Activated CD4-positive, CD25-positive, alpha-beta regulatory T cell treated with anti-CD3 and anti-CD28 coated beads, Interleukin-2, amount 50 U/mL, for 24 hours (primary cell): ENCODE measurements at places on chromosomes 6 and 20.

- peak; percentile 19 for ATAC-seq
These were observed 105.5 kb upstream of the BACH2 start for GRCh38 chr6:90401933-90402830.

- ATAC-seq, result no peak
These were observed 27.1 kb downstream of the TOP1 start for GRCh38 chr20:41055679-41056078.

DNA sequence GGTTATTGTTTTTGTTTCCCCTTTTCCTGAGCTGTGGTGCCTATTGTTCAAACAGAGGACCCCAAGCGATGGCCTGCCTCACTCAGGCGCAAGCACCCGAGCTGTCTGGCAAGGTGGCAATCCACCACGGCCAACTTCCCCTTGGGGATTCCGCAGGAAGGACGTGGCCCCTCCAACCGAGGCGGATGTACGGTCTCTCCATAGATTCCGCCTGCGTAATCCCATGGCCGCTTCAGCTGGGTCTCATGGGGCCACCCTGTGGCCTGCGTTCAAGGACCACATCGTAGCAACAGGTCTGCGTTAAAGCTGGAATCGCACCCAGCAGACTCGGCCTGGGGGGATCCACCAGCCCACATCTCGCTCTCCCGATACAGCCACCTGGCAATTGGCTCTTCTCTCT is 79.9 kb downstream of the CEBPB start:
- ATAC-seq, result no peak

GRCh38 chr6:65182681-65183080 is 524.3 kb downstream of the EYS start:
- no peak for ATAC-seq

DNA sequence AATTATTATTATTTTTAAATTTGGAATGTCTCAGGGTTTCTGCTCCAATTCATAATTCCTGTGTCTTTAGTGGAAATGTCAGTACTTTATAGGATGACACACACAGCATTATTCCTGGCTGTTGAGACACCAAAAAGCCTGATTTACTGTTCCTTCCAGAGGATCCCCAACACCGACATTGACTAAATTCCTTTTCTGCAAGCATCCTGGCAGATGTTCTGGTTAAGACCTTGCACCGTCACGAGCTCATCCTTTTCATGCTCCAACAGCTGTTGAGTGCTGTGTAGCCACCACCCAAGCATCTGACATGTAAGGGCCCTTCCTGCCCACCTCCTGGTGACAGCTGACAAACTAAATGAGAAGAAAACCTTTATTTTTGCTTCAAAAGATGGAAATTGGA is 284.3 kb upstream of the SULF2 start:
- no peak for ATAC-seq

GRCh38 chr6:79404677-79405076 is 132.6 kb downstream of the LCA5 start:
- ATAC-seq, result no peak

- ATAC-seq, result no peak
These were observed 812 bp downstream of the MYMX start for GRCh38 chr6:44217332-44218143.

- no peak for ATAC-seq
These were observed 89.5 kb upstream of the TBX18 start for GRCh38 chr6:84853901-84854300.

DNA sequence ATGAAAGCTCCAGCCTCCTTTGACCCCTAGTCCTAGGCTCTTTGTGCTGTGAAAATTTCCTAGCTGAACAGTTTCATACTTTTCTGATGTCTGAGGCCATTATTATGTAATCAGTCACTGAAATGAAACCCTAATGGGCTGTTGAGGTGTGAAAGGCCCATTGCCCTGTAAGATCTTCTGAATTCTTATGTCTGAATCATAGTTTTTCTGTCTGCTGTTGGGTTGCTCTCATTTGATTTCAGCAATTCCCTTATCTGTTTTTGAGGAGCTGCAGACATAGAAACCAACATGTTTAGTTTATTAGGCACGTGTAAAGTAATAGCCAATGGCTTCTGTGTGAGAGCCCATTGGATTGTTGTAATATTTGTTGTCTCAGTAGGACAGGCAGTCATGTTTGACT is 118.1 kb downstream of the EYA4 start:
- no peak for ATAC-seq

- ATAC-seq, result no peak
These were observed 126.6 kb downstream of the MTFR2 start for GRCh38 chr6:136123468-136123867.

DNA sequence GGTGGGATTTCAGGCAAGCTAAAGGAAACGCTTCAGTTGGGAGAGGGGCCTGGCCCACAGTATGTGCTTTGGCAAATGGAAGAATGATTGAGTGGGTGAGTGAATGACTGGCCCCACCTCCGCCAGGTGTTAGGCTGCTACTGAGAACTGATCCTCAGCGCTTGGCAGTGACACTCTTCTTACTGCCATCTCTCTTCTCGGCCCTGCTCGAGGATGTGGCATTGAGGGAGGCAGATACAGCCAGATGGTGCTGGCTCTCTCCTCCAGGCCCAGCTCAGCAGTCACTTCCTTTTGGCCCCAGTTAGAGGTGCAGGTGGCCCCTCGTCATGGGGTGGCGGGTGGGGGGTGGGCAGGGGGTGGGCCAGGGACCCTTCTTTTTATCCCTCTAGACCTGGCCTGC is 38.9 kb upstream of the KCNK5 start:
- ATAC-seq, result no peak

- ATAC-seq, result no peak
These were observed 143.3 kb upstream of the PREP start for GRCh38 chr6:105545947-105546731.

DNA sequence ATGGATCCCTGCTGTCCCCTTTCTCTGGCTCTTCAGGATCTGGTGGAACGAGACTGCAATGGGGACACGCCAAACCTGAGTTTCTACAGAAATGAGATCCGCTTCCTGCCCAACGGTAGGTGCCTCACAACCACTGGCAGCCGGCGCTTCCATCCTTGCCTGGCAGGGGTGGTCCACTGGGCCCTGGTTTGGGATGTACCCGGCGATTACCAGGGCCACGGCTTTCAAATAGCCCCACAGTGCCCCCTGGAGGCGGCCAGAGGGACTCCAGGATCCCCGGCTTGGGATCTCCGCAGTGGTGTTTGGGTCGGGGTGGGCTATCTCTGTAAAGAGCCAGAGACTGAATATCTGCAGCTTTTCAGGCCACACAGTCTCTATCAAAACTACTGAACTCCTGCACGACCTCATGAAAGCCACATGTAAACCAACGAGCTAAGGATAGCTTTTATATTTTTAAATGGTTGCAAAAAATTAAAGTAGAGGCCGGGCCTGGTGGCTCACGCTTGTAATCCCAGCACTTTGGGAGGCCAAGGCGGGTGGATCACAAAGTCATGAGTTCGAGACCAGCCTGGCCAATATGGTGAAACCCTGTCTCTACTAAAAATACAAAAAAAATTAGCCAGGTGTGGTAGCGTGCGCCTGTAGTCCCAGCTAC is 3.7 kb downstream of the OGFR start:
- ATAC-seq, result peak; percentile 56

DNA sequence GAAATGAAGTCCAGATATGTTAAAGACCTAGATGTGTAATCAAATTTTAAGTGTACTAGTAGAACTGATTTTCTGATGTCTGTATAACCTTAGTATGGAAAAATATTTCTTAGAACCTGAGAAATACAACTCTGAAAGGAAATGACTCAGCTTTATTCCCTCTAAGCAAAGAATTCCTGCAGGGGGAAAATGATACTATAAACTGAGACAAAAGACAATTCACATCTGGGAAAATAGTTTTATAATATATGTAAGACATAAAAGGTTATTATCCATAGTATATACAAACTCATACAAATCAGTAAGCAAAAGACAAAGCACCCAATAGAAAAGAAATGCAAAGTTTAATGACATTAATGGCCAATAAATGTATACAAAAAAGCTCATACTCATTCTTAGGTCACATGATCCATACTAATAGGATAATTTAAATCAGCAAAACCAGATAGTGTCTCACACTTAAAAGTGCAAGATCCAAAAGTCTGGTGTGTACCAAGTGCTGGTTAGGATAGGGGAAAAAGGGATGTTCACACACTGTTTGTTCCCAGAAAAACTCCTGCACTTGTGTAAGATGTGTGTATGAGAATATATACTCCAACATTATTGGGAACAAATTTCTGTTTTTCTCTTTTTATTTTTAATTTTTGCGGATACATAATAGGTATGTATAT is 22.6 kb downstream of the RNF217 start:
- ATAC-seq, result no peak

DNA sequence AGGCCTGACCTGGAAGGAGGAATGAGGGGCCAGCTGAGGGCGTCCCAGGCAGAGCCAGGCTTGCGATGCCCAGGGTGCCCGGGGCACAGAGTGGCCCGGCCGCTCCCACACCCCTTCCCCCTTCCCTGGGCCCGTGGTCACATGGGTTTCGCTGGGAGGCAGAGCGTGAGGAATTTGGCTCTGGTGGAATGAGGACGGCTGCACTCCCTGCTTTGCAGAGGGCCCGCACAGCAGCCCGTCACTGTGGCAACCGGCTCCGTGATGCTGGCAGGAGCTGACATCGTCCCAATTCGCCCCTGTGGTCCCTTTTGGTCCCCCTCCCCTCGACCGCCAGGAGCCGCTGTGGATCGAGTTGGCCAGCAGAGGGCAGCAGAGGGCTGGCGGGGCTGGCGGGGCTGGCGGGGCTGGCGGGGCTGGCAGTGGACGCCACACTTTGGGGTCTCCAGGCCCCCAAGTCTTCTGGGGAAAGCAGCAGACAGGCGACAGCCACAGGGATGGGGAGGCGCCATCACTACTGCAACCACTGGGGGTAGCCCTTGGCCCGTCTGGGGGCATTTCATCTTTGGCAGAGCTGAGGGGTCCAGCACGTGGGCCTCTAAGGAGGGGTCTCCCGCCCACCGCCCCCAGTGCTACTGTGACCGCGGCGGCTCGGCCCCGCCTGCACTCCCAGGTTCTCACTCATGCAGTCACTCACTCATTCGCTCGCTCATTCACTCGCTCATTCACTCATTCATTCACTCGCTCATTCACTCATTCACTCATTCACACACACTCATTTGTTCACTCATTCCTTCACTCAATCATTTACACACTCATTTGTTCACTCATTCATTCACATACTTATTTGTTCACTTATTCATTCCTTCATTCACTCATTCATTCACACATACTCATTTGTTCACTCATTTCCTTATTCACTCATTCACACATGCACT is 49.7 kb upstream of the BHLHE23 start:
- ATAC-seq, result peak; percentile 41

DNA sequence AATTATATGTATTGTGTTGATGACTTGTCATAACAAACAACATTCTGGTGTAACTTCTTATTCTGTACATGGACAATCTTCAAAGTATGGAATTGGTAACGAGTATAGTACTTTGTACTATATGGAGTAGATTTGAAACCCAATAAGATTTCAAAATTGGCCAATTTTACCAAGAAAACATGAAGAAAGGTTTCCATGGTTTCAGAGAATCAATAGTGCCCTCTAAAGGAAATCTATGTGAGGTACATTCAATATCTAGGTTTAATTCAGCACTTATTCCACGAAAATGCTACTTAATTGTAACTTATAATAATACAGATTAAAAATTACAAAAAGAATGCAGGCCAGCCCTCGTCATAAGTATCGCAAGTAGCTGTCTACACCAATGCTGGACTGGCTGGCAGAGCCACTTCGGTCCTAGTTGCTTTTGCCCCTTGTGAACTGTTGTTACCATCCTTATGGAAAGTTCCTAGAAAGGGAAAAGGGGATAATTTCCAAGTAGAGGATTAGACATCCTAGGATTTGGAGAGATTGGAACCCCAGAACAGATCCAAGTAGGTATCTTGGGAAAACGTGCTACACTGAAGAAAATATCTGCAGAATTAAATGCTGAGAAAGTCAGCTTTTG is 70.9 kb downstream of the LCA5 start:
- ATAC-seq, result no peak

DNA sequence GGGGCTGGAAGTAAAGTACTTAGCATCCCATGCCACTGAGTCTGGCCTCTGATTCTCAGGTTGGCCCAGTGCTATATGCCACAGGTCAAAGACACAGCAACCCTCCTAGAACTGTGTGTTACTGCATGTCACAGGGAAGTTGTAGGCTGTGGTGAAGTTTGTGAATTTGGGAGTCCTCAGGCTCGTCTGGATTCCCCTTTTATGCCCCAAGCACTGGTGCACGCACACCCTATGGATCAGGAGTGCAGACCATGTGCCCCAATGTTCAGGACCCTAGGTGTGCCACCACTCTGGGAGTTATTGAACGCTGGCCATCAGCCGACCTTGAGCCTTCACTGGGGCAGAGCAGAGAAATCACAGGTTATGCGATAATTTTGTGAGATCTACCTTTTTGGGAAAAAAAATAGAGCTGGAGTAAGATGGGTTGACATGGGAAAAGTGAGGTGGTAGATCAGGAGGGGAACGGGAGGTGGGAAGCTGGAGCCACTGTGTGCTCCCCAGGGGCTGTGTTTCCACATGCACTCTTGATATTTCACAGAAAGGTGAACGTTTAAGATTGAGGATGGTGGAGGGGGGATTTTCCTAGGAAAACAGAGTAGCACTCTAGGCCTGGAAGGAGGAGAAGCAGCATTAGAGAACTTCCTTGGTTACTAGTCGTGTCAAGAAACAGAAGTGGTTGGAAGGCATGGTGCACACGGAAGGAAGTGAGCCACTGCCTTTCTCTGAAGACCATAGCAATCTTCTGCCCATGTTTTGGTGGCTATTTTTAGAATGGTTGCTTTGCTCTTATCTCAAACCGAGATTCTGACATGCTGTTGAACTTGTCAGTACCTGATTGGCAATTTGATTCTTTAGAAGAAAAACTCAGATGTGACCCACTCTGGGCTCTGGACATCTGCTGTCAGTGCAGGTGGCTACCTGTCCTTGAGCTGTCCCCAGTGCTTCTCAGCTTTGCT is 44.1 kb downstream of the DUSP22 start:
- peak; percentile 46 for ATAC-seq

DNA sequence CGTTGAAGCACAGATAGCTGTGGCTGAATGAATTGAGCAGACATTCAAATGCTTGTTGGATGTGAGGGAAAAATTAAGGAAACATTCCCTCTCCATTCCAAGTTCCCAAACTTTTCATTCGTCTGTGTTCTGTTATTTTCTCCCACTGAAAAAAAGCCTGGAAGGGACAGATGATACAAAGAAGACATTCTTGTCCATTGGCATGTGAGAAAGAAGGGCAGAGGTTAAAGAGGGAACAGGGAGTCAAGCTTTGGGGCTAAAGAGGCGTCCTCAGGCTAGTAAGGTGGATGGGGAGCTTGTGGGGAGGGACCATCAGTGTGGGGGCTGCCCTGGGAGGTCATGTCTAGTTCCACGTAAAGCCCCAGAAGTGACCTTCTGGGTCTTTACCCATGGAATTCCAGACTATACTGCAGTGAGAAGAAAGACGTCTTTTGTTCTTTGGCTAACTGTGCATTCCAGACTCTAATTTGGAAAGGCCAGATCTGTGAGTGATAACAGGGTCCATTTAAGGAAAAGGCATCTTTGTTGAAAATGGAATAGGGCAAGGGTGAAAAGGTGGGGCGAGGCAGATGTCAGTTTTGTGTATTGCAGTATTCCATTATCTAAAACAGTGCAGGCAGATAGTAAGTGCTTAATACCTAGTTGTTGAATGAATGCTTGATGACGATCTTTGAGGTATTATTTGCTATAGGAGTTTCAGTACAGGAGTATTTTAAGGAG is 117.5 kb downstream of the SOX4 start:
- no peak for ATAC-seq

- ATAC-seq, result no peak
These were observed 756.0 kb upstream of the NRSN1 start for GRCh38 chr6:23370051-23370450.
